Heart left ventricle (tissue), 16 donors: ENCODE measurements at places on chromosomes 2 and 18. TPM values are rescaled to one million over a fixed set of nuclear protein-coding genes. Genes with fewer than 3 reads are reported as not detected.

DNA sequence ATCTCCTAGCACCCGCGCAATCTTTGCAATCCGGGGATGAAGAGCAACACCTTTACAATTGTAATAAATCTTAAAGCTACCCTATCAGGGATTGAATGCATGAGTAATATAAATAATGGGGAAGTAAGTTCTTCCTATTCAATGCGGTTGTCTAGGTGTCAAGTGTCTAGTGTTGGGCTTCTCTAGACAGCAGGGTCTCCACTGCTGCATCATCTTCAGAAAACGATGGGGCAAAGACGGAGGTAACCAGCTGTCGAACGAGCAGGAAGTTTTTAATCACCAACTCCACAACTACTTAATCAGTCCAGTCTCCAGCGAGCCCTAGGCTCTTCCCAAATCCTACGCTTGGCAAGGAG, 573 bp downstream of the STAM2 start:
- peaks cover 31% of the 10 kb centered on the region for H3K4me1 ChIP-seq
- no peak for DNase-seq
- peak overlapping the region; percentile 68 for H3K4me3 ChIP-seq
- peak overlapping the region; percentile 98 for H3K27ac ChIP-seq

Gene SPATA3
- not detected for total RNA-seq

- H3K4me1 ChIP-seq: no peaks in the 10 kb centered on the region
- H3K27me3 ChIP-seq: no peaks in the 10 kb centered on the region
- no peak for DNase-seq
- H3K36me3 ChIP-seq: no peaks in the 10 kb centered on the region
Measured at GRCh38 chr2:152580714-152581113, 136.5 kb downstream of the PRPF40A start.

GRCh38 chr2:9919512-9919911, 32.0 kb upstream of the GRHL1 start:
- no peaks in the 10 kb centered on the region for H3K27me3 ChIP-seq
- DNase-seq: no peak
- H3K36me3 ChIP-seq: peaks cover 27% of the 10 kb centered on the region
- no peaks in the 10 kb centered on the region for H3K4me1 ChIP-seq

DNA sequence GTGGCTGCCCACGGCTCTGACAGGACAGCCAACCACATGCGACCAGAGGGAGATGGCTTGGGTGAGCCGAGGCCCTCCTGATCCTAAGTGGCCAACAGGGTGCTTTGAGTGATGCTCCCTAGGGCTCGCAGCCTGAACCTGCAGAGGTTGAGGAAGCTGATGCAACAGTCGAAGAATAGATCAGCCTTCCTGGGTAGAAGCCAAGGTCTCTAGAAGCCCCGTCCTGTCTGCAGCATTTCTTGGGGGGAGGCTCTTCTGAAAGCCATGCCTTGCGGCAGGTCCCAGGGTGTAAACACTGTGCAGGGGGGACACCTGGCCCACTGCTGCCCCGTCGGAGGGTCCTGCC, 136.4 kb downstream of the HDAC4 start:
- no peak overlapping the region for H3K4me3 ChIP-seq
- H3K27ac ChIP-seq: peak overlapping the region; percentile 82
- no peaks in the 10 kb centered on the region for H3K36me3 ChIP-seq
- H3K4me1 ChIP-seq: peaks cover 88% of the 10 kb centered on the region
- H3K27me3 ChIP-seq: no peaks in the 10 kb centered on the region

- H3K27ac ChIP-seq: no peak overlapping the region
- no peak for DNase-seq
- H3K4me1 ChIP-seq: no peaks in the 10 kb centered on the region
- H3K27me3 ChIP-seq: no peaks in the 10 kb centered on the region
- H3K4me3 ChIP-seq: no peak overlapping the region
Measured at GRCh38 chr2:162581959-162582798, 238.2 kb downstream of the GCA start.

DNA sequence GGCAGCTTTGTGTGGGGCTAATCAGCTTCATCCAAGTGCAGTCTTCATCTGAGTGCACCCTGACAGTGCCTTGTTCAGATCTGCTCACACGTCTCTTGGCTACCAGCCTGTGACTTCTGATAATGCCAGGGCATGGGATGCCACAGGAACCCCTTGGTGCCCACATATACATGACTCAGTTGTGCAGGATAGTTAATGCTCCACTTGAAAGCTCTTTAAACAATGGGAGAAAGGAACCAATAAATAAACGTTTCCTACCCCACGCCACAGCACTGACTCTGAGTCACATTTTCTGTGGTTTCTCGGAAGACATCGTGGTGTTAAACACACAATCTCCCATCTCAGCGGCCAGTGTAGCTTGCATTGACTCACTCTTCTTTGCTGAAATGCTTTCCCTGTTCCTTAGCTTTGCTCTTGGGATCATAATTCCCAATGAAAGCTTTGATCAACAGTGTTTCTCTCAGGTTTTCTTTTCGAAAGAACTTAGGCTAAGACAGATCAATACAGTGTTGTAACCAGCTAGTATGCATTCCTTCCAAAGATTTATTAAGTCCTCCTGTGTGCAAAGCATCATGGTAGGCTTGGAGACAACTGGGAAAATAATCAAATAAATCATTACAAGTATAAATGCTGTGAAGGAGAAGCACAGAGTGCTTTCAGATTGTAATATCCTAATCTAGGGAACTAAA, 142.0 kb downstream of the COPS8 start:
- no peak for DNase-seq
- no peaks in the 10 kb centered on the region for H3K36me3 ChIP-seq

GRCh38 chr2:120350080-120350479, 4.1 kb downstream of the INHBB start:
- peaks cover 40% of the 10 kb centered on the region for H3K27me3 ChIP-seq
- peaks cover 16% of the 10 kb centered on the region for H3K4me1 ChIP-seq
- DNase-seq: no peak

- DNase-seq: no peak
- no peaks in the 10 kb centered on the region for H3K27me3 ChIP-seq
- no peak overlapping the region for H3K27ac ChIP-seq
- H3K36me3 ChIP-seq: no peaks in the 10 kb centered on the region
- no peaks in the 10 kb centered on the region for H3K4me1 ChIP-seq
Measured at GRCh38 chr2:15155959-15156574, 405.1 kb downstream of the NBAS start.

GRCh38 chr2:220273082-220273481, 645.7 kb downstream of the SLC4A3 start:
- H3K4me1 ChIP-seq: no peaks in the 10 kb centered on the region
- H3K36me3 ChIP-seq: no peaks in the 10 kb centered on the region
- H3K4me3 ChIP-seq: no peak overlapping the region
- no peak overlapping the region for H3K27ac ChIP-seq
- DNase-seq: no peak

DNA sequence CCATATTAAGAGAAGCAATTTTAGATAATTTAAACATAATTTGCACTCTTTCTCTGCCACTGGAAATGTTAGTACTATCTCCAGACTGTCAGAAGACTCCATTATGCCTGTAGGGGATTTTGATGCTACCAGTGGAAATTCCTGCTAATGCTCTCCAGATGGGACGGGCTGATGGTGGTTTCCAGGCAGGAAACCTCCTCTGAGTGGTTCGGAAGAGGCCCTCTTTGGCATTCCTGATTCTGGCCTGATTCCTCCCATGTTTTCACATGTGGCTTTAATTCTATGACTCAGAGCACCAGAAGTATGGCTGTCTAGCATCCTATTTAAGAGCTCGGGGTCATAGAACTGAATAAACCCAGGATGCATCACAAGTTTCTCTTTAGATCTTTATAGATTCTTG, 70.9 kb upstream of the ST6GAL2 start:
- H3K27me3 ChIP-seq: no peaks in the 10 kb centered on the region
- no peak for DNase-seq
- no peaks in the 10 kb centered on the region for H3K36me3 ChIP-seq
- no peak overlapping the region for H3K4me3 ChIP-seq
- no peak overlapping the region for H3K27ac ChIP-seq

Gene ATP6V1C2
- total RNA-seq: not detected

DNA sequence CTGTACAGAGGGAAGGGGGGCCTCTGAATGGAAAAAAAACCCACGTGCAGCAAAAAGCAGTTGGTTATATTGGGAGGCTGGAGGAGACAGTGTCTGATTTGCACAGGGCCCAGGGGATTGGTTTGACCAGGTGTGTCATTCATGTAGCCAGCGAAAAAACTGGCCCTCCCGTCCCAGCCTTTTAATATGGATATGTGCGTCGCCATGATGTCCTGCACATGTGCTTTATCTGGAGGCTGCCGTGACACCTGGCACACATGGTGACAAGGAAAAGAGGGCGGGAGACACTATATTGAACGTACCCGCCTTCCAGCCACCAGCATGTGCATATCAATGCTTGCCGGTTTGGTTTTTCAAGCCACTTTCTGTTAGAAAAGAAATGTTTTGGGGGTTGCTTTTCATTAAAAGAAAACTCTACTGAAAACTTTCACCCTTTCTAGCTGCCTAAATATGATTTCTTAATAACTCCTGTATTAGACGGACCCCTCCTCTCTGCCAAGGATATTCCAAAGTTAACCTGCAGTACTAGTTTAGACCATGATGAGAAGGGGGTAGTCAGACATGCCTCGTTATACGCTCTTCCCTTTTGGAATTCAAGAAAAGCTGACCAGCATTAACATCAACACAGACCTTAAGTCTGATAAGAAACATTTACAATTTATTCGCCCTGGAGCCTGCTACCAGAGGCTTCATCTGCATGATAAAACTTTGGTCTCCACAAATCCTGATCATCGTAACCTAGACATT, 16.2 kb downstream of the SLC25A52 start:
- no peak overlapping the region for H3K27ac ChIP-seq
- H3K4me1 ChIP-seq: no peaks in the 10 kb centered on the region
- H3K4me3 ChIP-seq: no peak overlapping the region
- no peak for DNase-seq
- no peaks in the 10 kb centered on the region for H3K27me3 ChIP-seq
- no peaks in the 10 kb centered on the region for H3K36me3 ChIP-seq

GRCh38 chr2:206978746-206979145, 39.4 kb downstream of the CPO start:
- no peaks in the 10 kb centered on the region for H3K27me3 ChIP-seq
- H3K27ac ChIP-seq: no peak overlapping the region
- H3K4me1 ChIP-seq: peaks cover 7% of the 10 kb centered on the region
- H3K36me3 ChIP-seq: no peaks in the 10 kb centered on the region
- DNase-seq: no peak

GRCh38 chr2:173184031-173185004, 108.7 kb downstream of the MAP3K20 start:
- peak overlapping the region; percentile 57 for H3K27ac ChIP-seq
- H3K4me1 ChIP-seq: peaks cover 57% of the 10 kb centered on the region
- no peaks in the 10 kb centered on the region for H3K36me3 ChIP-seq
- H3K4me3 ChIP-seq: no peak overlapping the region
- no peak for DNase-seq
- no peaks in the 10 kb centered on the region for H3K27me3 ChIP-seq

Gene VWA3B
- 0.19 TPM for total RNA-seq

Gene COBLL1
- total RNA-seq: 16.2 TPM

GRCh38 chr18:54871231-54871630, 43.0 kb downstream of the RAB27B start:
- no peaks in the 10 kb centered on the region for H3K4me1 ChIP-seq
- H3K36me3 ChIP-seq: no peaks in the 10 kb centered on the region
- no peak for DNase-seq
- no peak overlapping the region for H3K4me3 ChIP-seq

- no peaks in the 10 kb centered on the region for H3K36me3 ChIP-seq
- H3K27ac ChIP-seq: peak overlapping the region; percentile 50
- peaks cover 41% of the 10 kb centered on the region for H3K4me1 ChIP-seq
- H3K27me3 ChIP-seq: no peaks in the 10 kb centered on the region
Measured at GRCh38 chr2:66488946-66489345, 54.0 kb downstream of the MEIS1 start.

DNA sequence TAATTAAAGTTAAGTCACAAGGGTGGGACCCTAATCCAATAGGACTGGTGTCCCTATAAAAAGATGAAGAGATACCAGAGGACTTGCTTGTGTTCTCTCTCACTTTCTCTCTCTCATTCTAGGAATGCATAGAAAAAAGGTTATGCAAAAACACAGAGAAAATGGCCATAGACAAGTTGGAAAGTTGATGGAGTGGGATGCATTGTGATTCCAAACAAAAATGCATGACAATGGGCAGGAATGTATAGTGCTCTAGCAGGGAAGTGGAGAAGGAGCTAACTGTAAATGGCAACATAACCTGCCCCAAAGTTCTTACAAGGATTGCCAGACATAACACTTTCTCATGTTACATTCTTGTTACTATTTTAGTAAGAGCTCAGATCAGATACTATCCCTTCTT, 301.6 kb upstream of the LRATD1 start:
- no peak overlapping the region for H3K27ac ChIP-seq
- H3K27me3 ChIP-seq: no peaks in the 10 kb centered on the region
- DNase-seq: no peak
- no peak overlapping the region for H3K4me3 ChIP-seq
- H3K4me1 ChIP-seq: no peaks in the 10 kb centered on the region

Gene FNDC4
- total RNA-seq: 3.1 TPM

GRCh38 chr2:92074549-92074898, 2796.7 kb upstream of the TEKT4 start:
- no peak overlapping the region for H3K27ac ChIP-seq
- no peak for DNase-seq
- no peak overlapping the region for H3K4me3 ChIP-seq
- no peaks in the 10 kb centered on the region for H3K36me3 ChIP-seq
- H3K27me3 ChIP-seq: no peaks in the 10 kb centered on the region
- H3K4me1 ChIP-seq: no peaks in the 10 kb centered on the region

Gene HNMT
- 9.7 TPM for total RNA-seq

- no peaks in the 10 kb centered on the region for H3K36me3 ChIP-seq
- H3K4me3 ChIP-seq: no peak overlapping the region
- no peak overlapping the region for H3K27ac ChIP-seq
- no peaks in the 10 kb centered on the region for H3K27me3 ChIP-seq
- no peaks in the 10 kb centered on the region for H3K4me1 ChIP-seq
- DNase-seq: no peak
Measured at GRCh38 chr18:53153800-53154199, 813.8 kb downstream of the DCC start.

DNA sequence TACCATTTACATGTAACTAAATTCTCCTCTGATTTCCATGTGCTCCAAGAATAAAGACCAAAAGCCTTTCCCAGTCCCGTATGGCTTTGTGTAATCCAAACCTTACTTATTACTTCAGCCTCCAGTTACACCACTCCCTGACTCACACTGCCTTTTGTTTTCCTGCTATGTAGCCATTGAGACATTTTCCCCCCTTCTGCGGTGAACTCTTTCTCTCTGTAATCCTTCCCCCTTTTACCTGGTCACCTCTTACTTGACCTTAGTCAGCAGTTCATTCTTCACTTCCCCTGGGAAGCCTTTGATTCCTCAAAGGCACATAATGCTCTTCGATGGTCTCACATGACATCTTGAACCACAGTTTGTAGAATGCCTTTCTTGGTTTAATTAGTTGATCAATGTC, 256.0 kb upstream of the FANCL start:
- H3K27ac ChIP-seq: no peak overlapping the region
- DNase-seq: no peak
- no peak overlapping the region for H3K4me3 ChIP-seq
- no peaks in the 10 kb centered on the region for H3K4me1 ChIP-seq
- no peaks in the 10 kb centered on the region for H3K36me3 ChIP-seq

DNA sequence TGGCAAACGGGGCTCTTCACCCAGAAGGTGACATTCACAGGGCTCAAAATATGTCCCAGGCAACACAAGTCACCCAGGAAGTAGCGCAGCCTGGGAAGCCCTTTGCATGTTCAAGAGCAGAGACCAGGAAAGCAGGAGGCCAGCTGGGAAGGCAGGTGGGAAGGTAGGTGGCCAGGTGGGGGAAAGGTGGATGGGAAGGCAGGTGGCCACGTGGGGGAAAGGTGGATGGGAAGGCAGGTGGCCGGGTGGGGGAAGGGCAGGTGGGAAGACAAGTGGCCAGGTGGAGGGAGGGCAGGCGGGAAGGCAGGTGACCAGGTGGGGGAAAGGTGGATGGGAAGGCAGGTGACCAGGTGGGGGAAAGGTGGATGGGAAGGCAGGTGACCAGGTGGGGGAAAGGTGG, 102.7 kb downstream of the ZNF516 start:
- no peak overlapping the region for H3K27ac ChIP-seq
- H3K36me3 ChIP-seq: no peaks in the 10 kb centered on the region
- no peak for DNase-seq
- H3K27me3 ChIP-seq: no peaks in the 10 kb centered on the region
- H3K4me3 ChIP-seq: no peak overlapping the region
